ENCODE measurements at places on chromosomes 5 and 9.

- no peak for DNase-seq
Measured at GRCh38 chr5:27875148-27875547, 836.8 kb upstream of the CDH9 start.

- DNase-seq, result no peak
Measured at GRCh38 chr9:77152289-77152688, 25.0 kb upstream of the VPS13A start.

- no peak for DNase-seq
Measured at GRCh38 chr5:117131048-117131679, 556.5 kb upstream of the SEMA6A start.

GRCh38 chr9:21777701-21778100 is 24.7 kb upstream of the MTAP start:
- DNase-seq, result no peak

DNA sequence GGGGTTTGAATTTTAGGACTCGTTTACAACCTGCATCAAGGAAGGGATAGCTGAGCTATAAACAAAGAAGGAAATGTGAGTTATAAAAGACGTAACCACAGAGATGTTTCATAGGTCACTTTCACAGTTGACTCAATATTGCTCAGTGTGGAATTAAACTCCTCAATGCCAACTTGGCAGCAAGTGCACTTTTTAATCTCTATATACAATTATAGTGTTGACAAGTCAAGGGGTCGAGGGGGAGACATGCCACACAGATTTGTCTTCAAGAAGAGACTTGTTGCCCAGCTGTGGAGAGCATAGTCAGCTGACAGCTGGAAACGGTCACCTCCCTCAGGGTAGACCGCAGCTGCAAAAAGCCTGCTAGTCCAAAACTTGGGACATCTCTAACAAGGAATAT is 163.4 kb upstream of the DMAC1 start:
- DNase-seq, result no peak

- no peak for DNase-seq
Measured at GRCh38 chr9:36092509-36093215, 43.9 kb upstream of the GLIPR2 start.

DNA sequence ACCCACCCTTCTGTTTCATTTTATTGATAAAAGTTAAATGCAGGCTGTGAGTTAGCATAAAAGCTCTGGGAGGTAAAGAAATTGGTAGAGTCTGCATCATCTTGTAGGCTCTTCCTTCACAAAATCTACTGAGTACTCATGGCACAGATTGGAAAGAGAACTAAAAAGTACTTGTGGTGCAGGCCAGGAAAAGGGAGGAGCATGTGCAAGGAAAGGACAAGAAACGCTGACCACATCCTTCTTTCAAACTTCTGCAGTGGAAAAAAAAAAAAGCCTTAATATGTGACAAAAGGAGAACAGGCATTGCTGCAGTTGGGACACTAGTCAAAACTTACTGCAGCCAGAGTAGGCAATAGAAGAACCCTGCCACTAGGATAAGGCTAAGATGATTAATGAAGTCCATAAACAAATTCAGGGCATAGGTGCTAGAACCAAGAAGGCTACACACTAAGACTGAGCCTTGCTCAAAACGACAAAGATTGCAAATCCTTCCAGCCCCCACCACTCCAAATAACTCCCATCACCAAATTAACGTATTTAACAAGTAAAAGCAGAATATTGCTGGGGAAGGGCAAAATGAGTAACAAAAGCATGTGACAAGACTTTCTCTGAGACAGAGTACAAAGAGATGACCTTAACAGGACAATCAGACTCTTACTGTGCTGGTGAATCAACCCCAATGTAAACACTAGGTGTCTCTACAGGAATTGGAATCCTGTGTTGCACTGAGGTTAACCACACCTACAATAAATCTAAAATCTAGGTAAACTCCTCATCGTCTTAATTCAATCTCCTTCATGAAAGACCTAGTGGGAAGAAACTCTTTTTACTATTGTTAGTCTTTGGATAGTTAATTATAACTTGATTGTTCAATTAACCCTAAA is 1024.8 kb downstream of the TLE1 start:
- no peak for DNase-seq

DNA sequence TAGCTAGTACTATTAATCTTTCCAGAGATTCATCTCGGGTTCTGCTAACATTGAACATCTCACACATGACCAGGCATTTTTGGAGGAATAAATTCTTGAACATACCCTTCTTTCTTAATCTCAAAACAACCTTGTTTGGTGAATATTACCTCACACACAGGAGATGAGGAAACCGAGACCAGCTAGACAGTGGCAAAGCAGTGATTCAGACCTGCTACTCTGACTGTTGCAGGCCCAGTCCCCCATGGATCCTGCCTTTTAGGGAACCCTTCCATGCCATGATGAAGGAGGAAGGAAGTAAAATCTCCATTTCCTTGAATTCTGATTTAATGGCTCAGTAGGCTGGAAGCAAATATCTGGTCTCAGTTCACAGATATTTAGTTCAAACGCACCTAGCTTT is 2.6 kb downstream of the PCSK5 start:
- no peak for DNase-seq

GRCh38 chr5:168270476-168270875 is 21.0 kb upstream of the WWC1 start:
- no peak for DNase-seq

- DNase-seq, result no peak
Measured at GRCh38 chr5:109682383-109682782, 7.3 kb upstream of the MAN2A1 start.

GRCh38 chr5:172881691-172882370 is 47.8 kb downstream of the ERGIC1 start:
- DNase-seq, result peak; percentile 3

DNA sequence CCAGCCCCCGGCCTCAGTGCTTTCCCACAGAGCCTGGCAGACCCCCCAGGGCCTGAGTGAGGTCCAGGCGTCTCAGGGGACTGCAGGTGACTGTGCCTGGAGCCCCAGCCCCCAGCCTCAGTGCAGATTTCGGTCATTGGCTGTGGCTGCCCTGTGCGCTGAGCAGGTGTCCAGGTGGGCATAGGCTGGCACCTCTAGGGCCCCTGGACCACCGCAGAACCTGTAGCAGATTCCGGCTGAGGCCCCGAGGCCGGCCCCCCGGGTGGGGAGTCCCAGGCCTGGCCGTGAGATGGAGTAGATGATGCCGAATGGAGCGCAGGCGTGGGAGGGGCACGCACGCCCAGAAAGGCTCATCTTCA is 12.1 kb downstream of the EXD3 start:
- no peak for DNase-seq

DNA sequence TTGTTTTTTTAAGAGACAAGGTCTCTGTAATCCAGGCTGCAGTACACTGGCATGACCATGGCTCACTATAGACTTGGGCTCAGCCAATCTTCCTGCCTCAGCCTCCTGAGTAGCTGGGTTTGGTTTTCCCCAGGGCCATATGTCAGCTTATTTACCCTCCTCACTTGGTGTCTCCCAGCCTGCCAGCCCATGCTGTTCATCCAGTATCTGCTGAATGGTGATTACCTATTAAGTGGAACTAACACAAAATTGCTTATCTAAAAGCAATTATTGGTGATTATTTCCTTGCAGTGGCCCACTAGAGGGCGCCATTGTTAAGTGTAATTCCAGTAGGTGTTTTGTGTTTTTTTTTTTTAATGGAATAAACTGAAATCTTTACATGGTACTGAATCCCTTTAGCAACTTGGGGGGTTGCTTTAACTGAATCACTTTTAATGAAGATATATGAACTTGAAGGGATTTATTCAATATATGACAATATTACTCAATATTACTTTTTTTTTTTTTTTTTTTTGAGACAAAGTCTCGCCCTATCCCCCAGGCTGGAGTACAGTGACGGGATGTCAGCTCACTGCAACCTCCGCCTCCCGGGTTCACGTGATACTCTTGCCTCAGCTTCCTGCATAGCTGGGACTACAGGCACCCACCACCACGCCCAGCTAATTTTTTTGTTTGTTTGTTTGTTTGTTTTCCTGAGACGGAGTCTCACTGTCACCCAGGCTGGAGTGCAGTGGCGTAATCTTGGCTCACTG is 13.8 kb downstream of the EXOSC2 start:
- DNase-seq, result peak; percentile 39

- no peak for DNase-seq
Measured at GRCh38 chr5:101687349-101687985, 608.6 kb downstream of the SLCO4C1 start.

DNA sequence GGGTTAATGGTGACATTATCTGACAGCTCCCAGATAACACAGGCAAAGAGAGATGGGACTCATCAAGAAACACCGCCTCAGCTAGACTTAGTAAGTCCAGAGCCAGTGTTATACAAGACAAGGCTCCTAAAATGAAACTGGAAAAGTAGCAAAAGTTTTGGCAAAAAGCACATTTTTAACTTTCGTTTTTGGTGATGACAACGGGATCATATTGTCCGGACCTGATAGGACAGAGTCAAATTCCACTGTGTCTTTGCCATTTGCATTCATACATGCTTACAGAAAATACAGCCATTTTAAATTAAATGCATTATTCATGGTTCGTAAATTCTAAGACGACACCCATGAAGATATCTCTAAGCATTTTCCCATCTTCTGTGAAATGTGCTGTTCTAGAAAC is 152.1 kb downstream of the CRB2 start:
- no peak for DNase-seq

DNA sequence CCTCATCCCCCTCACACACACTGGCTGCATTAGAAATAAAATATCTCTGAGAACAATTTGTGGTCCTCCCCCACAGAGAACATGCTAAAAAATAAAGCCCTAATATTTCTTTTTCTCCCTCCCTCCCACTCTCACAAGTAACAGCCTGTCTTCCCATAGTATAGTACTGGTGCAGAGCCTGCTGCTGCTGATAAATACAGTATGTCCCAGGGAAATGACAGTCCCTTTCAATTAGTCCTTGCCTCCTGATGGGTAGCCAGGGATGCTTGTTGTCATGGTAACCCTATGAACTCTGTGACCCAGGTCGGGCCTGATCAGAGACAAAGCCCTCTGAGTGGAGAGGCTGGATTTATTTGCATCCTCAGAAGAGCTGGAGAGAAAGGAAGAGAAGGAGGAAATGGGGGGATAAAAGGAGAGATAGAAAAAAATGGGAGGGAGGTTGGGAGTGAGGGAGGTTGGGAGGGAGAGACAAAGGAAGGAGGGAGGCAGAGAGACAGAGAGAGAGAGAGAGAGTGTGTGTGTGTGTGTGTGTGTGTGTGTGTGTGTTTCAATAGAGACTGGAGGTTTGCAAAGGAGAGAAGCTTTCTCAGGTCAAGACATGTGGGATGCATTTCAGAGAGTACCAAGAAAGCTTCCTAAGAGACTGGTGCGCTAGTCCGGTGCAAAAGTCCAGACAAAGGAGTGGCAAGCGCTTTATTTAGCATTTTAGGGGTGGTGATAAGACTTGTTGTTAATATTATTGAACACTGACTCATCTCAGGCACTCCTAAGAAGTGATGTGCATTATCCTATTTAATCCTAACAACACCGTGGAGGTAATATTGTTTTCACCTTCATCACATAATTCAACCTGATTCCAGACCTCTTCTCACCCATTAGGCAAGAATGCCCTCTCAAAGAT is 260.8 kb downstream of the FAM114A2 start:
- DNase-seq, result no peak

- no peak for DNase-seq
Measured at GRCh38 chr9:36218411-36218901, 27.7 kb downstream of the CLTA start.

- DNase-seq, result no peak
Measured at GRCh38 chr5:78824831-78825281, 160.3 kb downstream of the ARSB start.

GRCh38 chr9:27022920-27023319 is 17.4 kb upstream of the LRRC19 start:
- no peak for DNase-seq

- DNase-seq, result no peak
Measured at GRCh38 chr9:1071730-1072129, 21.6 kb downstream of the DMRT2 start.

DNA sequence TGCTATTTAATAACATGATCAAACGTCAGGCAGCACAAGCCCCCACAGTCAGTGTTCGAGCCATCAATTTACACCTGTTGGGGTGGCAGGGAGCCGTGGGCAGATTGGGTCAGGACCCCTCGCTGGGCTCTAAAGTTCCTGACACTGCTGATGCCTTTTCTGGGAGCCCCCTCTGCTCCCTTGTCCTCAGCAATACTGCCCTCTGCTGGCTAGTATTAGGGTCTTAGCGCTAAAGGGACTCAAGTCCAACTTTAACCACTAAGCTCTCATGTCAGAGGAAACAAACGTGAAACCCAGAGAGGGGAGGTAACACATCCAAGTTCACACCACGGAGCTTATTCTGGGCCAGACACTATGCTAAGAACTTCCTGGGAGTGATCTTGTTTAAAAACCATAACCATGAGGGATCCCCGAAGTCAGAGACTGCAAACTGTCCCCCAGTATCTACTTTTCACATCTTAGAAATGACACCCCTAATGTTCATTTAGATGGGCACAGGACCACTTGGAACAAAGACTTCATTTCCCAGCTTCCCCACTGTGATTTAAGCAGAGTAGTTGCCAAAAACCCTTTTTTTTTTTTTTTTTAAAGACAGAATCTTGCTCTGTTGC is 20.4 kb downstream of the ANKS6 start:
- no peak for DNase-seq

DNA sequence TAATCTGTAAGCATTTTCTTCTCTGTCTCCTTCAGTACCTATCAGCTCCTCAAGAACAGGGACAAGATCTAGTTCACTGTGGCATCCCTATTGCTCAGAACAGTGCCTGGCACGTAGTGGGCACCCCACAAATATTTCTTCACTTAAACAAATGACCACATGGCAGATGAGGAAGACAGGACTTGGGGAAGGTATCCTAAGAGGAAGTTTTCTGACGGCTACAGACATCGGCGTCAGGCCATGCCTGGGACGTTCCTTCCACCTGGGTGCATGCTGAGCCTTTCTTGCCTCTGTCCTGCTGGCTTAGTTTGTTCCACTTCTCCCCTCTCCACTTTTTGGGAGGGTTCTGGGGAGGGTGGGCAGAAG is 60.2 kb downstream of the NEURL1B start:
- DNase-seq, result no peak

- DNase-seq, result no peak
Measured at GRCh38 chr9:89425024-89425805, 72.7 kb downstream of the SEMA4D start.

- no peak for DNase-seq
Measured at GRCh38 chr9:8437259-8437658, 637.7 kb upstream of the DMAC1 start.

DNA sequence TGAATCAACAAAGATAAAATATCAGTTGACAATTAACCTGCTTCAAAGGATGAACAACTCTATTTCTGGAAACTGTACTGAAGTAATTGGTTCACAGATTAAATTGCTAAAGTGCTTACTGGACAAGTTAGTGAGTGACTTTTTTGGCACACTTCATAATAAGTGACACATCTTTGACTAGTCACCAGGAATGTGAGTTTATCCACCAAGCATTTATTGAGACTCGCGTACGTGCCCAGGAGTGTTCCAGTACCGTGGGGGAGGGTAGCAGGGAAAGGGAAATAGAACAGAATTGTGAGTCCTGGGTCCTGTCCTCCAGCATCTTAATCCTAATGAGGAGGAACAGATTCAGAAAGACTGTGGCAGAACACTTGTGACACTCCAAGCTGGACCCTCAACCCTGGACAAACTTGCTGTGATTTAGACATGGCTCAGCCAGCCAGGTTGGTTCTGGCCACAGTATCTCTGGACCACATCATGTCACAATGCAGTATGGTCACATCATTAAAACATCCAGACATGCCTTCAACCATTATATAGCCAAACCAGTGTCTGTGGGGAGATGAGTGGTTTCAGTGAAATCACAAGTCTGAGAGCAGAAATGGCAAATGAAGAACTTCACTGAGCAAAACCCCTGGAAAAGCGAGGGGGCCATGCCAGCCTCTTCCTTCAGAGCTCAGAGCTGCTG is 623.1 kb downstream of the BNC2 start:
- DNase-seq, result no peak

GRCh38 chr9:136367296-136368145 is 4.0 kb upstream of the DNLZ start:
- DNase-seq, result no peak
